ENCODE measurements at places on chromosomes 7 and 10.
A peak's percentile ranks its signal among the peaks of the same experiment; 100 is the strongest.

- DNase-seq: peak; percentile 94
Observed at GRCh38 chr10:121598263-121599249, at the start of gene FGFR2. FGFR2 (minus strand) TSS chr10:121598444; CDS start chr10:121593817, 4,627 bp downstream.

DNA sequence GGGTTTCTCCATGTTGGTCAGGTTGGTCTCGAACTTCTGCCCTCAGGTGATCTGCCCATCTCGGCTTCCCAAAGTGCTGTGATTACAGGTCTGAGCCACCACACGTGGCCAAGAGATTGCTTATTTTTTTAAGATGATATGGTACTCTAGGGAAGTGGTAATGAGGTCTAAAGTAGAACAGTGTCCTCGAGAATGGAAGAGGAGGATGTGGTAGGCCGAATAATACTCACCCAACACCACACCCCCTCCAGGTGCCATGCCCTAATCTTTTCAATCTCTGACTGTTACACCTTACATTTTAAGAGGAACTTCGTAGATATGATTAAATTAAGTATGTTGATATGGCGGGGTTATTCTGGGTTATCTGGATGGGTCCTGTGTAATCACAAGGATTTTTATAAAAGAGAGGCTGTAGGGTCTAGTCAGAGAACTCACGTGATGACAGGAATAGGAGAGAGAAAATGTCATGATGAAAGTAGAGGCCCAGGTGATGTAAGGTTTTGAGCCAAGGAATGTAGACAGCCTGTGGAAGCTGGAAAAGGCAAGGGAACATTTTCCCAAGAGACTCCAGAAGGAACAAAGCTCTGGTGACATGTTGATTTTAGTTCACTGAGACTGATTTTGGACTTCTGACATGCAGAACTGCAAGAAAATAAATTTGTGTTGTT, 29.5 kb downstream of the CDK13 start:
- DNase-seq: no peak

DNA sequence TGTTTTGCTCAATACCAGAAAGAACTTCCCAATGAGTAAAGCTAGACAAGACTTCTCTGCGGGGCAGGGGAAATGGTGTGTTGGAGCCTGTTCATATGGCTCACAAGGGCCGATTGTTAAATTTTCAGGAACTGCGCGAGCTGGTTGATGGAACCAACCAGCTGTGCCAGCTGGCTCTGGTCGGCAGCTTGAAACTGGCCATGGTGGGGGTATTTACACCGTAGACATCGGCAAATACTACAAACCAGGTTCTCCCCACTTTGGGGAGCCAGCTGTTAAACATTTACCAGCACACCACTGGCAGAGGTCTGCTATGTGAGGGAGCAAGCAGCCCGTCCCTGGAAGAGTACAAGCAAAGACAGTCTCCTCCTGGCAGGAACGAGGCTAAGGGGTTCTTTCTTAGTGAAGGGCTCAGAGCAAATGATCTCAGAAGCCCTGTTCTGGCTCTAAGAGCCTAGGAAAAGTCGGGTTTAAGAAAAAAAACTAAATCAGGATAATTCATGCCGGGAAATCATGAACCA, 8.8 kb upstream of the ZMIZ1 start:
- no peak for DNase-seq

DNA sequence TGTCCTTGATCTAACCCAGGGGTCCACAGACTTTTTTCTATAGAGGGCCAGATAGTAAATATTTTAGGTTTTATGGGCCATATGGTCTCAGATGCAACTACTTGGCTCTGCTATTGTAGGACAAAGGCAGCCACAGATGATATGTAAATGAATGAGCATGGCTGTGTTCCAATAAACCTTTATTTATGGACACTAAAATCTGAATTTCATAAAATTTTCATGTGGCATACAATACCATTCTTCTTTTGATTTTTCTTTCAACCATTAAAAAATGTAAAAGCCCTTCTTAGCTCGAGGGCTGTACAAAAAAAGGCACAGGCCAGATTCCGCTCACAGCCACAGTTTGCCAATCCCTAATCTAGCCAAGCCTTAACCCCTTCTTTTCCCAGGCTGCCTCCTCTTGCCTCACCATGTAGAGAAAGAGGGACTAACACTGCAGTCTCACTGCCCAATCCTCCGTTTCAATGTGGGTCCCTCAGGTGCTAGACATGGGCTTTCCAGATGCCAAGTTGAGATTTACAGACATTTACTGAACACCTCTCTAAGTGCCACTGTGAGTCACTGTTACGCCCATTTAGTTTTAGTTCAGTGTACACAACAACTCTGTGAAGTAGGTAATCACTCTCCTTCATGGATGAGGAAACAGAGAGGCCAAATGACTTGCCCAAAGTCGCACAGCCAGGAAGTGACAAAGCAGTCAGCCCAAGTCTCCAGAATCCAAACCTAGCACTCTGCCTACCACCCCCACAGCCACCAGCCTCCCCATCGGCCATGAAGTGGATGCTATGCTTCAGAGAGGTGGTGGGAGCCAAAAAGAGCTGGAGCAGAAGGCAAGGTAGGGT, 132.6 kb upstream of the PDLIM1 start:
- no peak for DNase-seq

- no peak for DNase-seq
Observed at GRCh38 chr10:11573497-11573896, 38.0 kb downstream of the USP6NL start.

- DNase-seq: no peak
Observed at GRCh38 chr7:76129366-76129765, 72.3 kb upstream of the SRRM3 start.

GRCh38 chr10:93076871-93077270, 3.2 kb downstream of the CYP26A1 start:
- no peak for DNase-seq

GRCh38 chr10:123890226-123890625, 1.4 kb downstream of the CPXM2 start:
- no peak for DNase-seq

GRCh38 chr7:100621554-100621953, 9.2 kb downstream of the MOSPD3 start:
- peak; percentile 2 for DNase-seq

DNA sequence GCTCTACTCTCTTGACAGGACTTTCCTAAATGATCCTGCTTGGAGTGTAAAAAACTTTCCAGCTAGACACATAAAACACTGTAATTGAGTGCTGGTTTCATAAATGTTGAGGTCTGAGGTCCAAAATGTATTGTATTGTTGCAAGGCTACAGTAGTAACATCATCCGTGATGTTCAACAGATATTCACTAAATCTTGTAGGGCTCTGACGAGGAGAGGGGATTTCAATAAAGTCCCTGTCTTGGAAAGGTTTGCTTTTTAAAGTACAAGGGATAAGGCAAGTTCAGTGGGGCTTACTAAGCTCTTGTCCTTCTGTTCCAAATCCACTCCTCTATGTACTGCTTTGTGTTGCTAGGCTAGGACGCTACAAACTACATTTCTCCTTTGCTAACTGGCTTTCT, 48.9 kb downstream of the FHIP2A start:
- DNase-seq: no peak

DNA sequence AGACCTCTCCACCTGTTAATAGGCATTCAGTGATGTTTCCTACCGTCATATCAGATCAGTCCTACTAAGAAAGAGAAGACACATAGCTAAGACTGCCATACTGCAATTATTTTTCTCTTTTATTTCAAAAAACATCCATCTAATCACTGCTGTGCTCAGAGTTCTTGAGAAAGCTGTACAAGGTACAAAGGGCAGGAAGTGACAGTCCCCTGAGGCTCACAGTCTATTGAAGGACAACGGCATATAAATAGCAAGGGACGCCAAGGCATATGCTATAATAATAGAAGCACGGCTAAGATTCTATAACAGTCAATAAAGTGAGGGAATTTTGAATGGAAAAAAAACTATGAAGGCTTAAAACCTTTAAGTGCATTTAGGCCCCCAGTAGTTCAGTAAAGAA, 415.3 kb upstream of the NRP1 start:
- no peak for DNase-seq

- DNase-seq: peak; percentile 50
Observed at GRCh38 chr7:90708841-90709317, 112.8 kb downstream of the CDK14 start.

DNA sequence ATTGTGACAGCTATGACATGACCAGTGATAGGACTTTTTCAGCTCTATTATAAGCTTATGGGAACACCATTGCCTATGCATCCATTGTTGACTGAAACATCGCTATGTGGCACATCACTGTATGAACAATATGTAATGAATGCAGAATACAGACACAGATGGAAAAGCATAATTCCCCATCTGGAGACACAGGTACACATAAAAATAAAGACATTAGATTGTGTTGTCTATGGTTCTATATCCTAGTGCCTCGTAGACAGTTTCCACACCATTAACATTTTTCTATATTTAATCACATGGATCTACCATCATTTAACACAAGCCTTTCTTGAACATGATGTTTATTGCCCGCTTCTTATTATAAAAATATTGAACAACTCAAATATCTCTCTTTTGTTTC, 96.3 kb upstream of the STK17A start:
- DNase-seq: no peak

GRCh38 chr7:40845943-40846342, 711.1 kb downstream of the SUGCT start:
- DNase-seq: no peak

- DNase-seq: no peak
Observed at GRCh38 chr7:89182116-89182515, 386.6 kb upstream of the TEX47 start.

- DNase-seq: no peak
Observed at GRCh38 chr10:15609246-15609645, 110.5 kb downstream of the ITGA8 start.

- no peak for DNase-seq
Observed at GRCh38 chr10:87733081-87733480, 73.4 kb downstream of the PAPSS2 start.

- no peak for DNase-seq
Observed at GRCh38 chr7:133299676-133300075, 46.8 kb downstream of the EXOC4 start.

DNA sequence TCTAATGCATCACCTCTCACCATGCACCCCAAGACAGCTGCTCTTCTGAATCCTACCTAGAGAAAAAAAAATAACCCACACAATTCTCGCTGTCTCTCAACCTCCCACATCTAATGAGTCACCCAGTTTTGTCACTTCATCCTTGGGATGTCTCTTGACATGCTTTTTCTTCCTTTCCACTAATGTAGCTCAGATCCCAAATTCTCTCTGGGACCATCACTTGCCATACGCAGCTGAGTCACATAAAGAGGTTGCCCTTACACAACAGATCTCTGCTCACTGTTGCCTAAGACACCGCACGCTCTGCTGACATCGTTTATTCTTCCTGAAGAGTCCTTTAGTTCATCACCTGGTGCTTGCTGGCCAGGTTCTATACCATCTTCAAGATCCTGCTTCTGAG, 606.0 kb upstream of the GALNT17 start:
- no peak for DNase-seq

DNA sequence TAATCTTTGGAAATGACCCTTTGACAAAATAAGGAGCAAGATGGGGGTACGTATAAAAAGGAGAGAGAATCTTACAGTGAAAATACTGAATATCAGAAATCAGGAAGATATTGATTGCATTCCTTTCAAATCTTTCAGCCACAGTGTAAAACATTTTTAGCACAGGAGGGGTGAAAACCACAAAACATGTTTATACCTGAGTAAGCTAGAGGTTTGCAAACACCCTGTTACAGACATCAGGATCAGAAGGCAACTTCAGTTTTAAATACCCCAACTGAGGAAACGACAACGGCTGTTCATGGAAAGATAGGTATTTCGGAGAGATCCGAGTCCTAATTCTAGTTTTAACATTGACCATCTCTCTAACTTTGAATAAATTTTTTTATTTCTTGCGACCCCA, 69.1 kb upstream of the ITGB1 start:
- DNase-seq: no peak

DNA sequence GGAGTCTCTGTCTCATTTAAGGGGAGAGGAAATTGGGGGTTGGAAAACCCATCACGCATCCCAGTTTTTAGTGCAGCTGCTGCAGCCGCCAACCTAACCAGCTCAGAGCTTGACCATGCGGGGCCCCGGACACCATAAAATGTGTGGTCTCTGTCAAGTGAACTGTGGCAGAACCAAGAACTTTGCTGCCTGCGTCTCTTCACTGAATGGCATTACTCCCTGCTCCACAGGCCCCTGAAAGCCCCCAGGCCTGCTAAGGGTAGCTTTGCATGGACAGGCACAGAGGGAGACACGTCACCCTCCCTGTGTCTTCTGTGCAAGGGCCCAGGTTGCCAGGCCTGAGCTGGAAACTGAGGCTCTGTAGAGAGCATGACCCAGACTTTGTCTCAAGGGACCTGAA, 144.6 kb upstream of the GPR26 start:
- DNase-seq: no peak

GRCh38 chr7:100975371-100975821, 6.0 kb downstream of the MUC12 start:
- no peak for DNase-seq

GRCh38 chr10:79443338-79444198, 1.9 kb downstream of the ZCCHC24 start:
- DNase-seq: no peak

GRCh38 chr10:97676770-97677581, 10.1 kb downstream of the AVPI1 start:
- DNase-seq: peak; percentile 86

DNA sequence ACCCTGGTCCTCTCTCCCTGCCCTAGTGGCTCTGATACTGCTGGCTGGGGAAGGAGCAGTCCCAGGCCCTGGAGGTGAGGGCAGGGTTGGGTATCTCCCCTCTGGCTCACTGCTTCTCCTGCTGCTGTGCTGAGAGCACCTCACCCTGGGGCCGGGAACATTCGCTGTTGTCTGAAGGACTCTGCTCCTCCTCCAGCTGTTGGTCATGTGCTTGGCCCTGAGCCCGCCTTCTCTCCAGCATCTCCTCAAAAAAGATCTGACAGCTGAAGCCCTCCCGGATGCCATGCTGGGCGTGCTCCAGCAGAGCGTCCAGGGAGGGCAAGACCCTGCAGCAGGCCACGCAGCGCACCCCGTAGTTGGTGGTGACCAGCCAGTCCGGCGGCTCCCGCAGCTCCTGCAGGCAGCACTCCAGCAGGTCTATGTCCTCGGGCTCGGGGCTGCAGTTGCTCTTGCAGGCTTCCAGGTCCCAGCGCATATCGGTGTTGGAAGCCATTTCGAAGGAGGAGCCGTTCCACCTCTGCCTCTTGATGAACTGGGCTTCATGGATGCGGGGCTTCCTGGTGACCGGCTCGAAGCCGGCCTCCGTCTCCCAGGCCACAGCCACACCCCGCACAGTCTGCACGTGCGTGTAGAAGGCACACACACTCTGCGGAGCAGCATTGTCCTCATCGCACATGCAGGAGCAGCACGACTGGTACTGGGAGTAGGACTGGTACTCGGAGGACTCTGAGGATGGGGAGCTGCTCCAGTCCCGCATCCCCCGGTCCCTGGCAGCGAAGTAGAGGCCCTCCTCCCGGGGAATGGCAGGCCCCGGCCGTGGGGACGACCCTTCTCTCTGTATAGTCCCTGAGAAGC, 2.1 kb downstream of the FAM170B start:
- DNase-seq: no peak

DNA sequence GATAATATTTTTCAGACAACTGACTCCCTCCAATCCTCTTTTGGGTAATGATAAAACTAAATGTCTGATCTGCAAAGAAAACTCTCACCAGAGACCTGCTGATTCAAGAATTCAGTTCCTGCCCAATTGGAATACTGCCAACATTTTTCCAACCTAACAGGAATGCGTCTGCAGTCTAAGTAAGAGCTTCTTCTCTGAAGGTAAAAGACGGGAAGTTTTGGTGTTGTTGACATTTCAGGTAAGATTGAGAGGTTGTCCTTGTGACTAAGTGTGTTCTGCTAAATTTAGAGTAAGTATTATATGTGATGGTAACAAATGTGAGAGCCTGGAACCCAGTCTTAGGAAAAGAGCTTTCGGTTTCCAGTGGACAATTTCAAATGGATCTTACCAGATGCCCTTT, 17.6 kb downstream of the IFIT5 start:
- DNase-seq: peak; percentile 37

GRCh38 chr10:3532644-3533043, 252.4 kb downstream of the KLF6 start:
- DNase-seq: no peak
